ENCODE measurements at places on chromosomes 2 and 18.

DNA sequence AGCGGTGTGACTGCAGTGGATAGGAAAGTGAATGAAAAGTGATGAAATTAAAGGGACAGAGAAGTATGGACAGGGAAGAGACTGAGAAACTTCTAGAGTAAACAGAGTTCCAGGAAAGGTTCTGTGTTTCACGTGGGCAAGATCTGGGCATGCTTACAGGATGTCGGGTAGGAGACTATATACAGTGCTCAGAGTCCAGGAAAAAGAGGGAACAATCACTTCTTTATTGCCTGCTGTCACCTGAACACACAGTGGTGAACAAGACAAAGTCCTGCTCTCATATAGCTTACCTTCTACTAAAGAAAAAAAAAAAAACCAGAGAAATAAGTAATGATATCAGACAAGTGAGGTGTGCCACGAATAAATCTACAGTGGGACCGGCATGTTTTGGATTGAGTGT is 2.4 kb downstream of the LRPPRC start:
- no peak for DNase-seq

GRCh38 chr18:78296166-78296565 is 683.5 kb upstream of the SALL3 start:
- DNase-seq: no peak

- no peak for DNase-seq
Measured at GRCh38 chr2:202006301-202006700, 27.4 kb upstream of the FZD7 start.

DNA sequence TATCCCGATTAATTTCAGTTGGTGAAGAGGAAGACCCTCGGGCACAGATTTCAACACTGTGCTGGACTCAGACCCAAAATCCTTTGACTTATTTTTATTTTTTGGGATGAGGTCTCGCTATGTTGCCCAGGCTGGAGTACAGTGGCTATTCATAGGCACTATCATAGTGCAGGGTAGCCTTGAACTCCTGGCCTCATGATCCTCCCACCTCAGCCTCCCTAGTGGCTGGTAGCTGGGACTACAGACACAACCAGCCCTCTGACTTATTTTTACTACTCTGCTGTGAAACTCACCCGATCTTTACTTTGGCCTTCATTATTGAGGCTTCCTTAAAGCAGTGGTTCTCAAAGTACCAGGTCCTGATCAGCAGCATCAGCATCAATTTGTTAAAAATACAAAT is 18.2 kb upstream of the ADAM17 start:
- DNase-seq: no peak

DNA sequence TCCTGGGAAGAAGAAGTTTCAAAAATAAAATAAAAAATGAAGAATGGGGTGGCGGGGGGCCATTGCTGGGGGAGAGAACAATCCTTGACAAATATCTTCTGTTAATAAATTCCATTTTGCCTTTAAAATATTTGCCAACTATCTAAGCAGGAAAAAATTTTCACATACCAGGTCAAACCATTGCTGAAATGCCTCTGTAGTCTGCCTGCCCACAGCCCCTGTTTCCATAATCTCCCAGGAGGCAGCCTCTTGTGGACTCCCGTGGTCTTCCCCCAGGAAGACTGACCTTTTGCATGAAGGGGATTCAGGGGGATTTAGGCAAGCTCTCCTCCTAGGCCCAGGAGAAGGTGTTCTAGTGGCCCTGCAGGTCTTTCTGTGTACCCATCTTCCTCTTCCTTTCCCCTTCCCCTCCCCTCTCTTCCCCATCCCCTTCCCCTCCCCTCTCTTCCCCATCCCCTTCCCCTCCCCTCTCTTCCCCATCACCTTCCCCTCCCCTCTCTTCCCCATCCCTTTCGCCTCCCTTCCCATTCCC is 61.0 kb downstream of the RPL37A start:
- no peak for DNase-seq

DNA sequence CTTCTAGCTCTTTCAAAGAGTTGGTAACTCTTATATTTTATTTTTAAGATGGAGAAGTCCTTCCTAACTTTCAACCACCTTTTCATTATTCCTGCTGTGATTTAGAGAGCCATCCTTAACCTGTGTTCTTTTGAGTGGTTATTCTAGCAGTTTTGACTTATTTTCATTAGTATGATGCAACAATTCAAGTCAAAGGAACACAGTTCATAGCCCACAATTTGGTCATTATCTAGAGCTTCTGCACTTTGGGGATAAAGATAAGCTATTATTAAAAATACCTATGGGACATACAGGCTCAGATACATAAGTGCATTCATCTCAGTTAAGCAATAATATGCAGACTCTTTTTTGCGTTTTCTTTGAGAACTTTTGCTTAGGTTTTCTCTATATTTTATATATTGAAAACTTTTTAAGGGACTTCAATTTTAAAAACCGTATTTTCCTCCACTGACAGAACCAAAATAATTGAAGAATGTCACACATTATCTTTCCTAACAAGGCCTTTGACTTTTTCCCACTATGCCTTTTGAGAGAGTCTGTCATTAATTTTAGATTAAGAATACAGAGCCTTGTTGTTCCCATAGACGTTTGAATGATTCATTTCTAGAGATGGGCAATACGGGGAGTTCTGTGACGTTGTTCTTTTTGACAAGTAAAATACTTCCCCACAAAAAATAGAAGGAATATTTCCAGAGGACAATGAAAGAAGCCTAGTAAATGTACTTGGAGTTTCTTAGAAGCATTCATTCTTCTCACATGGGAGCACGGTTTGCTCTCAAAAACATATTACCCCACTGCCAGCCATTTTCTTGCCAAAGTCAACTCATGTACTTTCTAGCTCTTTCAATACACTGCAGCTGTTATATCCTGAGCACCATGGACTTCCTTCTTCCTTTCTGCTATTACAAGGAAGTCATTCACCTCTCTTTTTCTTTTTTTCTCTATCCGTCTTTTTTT is 42.9 kb upstream of the RASGRP3 start:
- DNase-seq: no peak

DNA sequence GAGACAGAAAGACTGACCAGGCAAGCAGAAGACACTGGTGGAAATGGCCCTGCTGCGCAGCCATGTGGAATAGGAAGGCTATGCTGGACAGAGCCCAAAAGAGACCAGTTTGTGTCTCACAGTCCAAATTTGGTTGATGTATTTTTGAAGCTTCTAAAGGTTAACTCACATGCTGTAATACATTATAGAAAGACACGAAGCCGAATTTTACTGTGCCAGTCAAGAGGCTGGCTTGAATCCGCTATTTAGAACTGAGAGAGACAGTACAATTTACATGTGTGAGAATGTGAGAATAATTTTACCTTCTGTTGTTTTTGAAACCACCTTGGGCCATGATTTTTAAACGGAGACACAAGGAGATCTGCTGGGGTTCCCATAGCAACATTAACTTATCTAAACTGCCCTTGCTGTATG is 113.6 kb downstream of the METTL8 start:
- DNase-seq: no peak

DNA sequence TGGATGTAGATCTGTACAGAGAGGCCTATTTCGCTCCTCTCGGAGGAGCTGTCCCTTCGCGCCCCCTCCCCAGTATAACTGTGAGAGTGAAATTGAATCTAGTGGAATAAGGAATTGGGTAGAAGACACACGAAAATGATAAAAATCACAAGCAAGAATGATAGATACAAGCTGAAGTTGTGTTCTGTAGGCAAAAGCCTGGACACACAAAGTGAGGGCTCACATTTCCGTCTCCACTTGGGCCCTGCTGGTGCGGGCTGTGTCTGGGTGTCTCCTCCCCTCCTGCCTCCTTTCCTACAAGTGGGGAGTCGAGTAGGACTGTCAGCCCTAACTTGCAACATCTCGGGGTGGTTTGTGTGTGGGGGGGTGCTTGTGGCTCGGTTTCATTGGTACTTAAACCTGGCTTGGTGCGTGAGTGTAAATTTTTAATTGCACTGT is 457 bp upstream of the SP9 start:
- no peak for DNase-seq

GRCh38 chr2:202064171-202064880 is 8.7 kb upstream of the KIAA2012 start:
- DNase-seq: peak; percentile 55

DNA sequence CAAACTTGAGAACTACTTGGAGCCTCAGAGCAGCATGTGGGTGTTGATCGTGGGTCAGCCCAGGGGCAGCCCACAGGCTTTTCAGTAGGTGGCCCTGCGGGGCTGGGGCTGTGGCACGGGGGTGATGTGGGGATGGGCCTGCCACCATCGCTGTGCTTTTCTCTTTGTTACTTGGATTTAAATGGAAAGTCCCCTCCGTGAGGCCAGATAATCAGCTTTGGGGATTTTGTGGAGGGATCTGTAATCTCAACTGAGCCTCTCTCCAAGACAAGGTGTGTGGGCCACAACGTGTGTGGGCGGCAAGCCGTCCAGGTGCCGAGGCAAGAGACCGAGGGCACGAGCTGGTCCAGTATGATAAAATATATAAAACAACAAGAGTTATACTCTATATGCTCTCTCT is 16.7 kb downstream of the COLEC11 start:
- DNase-seq: no peak

GRCh38 chr2:16621316-16621715 is 44.3 kb downstream of the CYRIA start:
- DNase-seq: no peak

GRCh38 chr18:42310956-42311355 is 355.9 kb downstream of the PIK3C3 start:
- DNase-seq: no peak

DNA sequence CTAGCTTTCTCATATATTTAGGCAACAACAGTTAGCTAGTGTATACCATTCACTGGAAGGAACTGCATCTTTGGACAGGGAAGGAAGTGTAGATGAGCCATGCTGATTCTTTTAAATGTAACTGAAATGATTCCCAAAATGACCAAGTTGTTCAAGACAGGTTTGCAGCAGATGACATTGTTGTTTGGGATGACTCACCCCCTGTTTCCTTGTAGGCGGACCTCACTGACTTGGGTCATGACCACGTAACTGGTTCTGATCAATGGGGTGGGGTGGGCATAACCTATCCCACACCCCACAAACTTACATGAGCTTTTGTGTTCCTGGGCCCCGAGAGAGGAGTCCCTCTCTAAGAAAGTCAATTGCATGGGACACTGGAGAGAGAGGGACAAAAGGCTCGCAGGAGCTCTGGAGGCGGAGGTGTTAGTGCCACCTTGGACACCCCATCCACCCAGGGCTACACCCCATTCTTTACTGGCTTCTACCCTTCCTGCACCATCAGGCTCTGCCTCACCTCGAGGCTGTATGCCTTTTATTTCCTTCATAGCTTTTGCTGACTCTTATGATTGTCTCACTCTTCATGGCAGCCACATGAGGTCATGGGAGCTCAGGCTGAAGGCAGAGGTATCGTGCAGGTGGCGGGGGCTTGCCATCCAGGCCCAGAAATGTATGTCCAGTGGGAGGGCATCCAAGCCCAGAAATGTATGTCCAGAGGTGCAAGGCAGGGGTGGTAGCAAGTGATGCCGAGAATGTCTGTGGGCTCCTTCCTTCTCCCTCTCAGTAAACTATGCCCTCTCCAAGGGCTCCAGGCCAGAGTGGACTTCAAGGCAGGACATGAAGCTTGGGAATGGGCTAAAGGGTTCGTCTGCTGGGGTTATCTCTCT is 108.0 kb downstream of the TWIST2 start:
- DNase-seq: no peak

- no peak for DNase-seq
Measured at GRCh38 chr2:156657809-156658208, 221.6 kb downstream of the GPD2 start.

DNA sequence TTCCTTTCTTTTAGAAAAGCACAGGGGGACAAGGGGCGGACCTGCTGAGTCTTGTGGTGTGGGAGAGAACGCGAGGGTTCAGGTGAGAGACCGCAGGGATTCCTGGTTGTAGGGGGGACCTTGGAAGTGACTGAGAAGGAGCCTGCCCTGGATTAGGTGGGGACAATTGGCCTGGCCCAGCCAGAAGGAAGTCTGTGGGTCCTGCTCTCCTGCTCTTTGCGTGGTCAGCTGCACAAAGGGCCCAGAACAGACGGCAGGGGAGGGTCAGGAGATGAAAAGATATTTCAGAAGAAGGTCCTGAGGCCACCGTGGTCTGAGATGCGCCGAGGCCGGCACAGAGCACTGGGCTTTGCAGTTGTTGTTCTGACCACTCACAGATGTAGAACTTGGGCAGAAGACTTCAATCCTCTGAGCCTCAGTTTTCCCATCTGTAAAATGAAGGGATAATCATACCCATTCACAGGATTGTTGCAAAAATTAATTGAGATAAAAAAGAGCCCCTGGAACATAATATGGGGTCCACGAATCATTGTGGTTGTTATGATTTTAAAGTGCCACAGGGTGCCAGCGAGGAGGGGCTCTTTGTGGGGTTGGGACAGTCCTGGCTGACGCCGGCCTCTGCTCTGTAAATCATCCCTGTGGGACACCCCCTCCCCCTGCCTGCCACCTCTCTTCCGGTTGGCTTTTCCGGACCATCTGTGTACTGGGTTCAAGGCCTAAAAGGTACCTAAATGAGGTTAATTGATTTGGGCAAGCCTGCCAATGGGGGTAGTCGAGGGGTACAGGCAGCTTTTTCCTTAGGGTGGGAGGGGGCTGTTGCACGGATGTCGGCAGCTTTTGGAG is 1.8 kb downstream of the LPIN1 start:
- no peak for DNase-seq

All from head of caudate nucleus (tissue), 42 donors.